ENCODE measurements at places on chromosomes 2 and 18.

DNA sequence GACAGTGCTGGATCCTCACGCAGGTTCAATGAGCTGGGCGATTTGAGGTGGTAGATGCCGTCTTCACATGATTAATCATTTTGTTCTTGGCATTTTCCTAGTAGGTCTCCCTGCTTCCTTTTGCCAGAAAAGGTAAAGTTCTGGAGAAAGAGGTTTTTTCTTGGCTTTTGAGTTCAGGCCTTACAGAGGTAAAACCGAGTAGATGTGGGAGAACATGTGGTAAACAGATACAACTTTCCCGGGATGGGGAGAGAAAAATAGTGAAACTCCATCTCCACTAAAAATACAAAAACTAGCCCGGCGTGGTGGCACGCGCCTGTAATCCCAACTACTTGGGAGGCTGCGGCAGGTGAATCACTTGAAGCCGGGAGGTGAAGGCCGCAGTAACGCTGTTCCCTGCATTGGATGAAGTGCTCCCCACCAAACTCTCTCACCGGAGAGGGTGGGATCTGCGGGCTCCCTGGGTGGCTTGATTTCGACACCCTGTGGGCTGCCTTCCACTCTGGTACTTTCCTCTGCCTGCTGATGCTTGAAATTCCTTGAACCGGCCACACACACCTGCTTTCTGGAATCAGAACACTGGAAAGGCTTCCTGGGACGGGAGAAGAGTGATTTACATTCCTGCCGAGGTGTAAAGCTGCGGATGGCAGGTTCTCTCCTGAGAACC is 88.8 kb downstream of the ACTR3 start:
- no peak for DNase-seq

GRCh38 chr18:13067124-13067523 is 76.0 kb downstream of the CEP192 start:
- DNase-seq = no peak

- DNase-seq = no peak
These were observed 149.1 kb downstream of the ATAD2B start for GRCh38 chr2:23777826-23778225.

GRCh38 chr2:135586148-135586547 is 54.9 kb downstream of the R3HDM1 start:
- no peak for DNase-seq

DNA sequence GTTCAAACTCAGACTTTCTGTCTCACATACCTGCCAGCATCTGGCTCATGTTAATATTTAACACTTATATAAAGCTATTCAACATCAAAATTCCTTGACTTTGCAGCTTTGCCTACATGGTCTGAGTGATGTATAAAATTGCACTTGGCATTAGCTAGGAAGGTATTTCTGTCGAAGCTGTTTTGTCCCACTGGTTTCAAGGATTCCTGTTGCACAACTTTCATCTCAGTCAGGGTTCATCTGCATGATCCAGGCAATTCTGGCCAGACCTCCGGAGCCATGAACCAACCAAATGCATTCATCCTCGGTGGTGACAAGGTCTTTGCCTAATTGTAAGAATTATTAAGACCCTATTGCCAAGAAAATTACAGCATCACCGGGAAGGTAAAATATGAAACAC is 185.4 kb downstream of the ZEB2 start:
- DNase-seq = no peak

- DNase-seq = no peak
These were observed 13.9 kb downstream of the UBE2F start for GRCh38 chr2:237980751-237981150.

- no peak for DNase-seq
These were observed 50.1 kb upstream of the IGFBP2 start for GRCh38 chr2:216583147-216583546.

- DNase-seq = peak; percentile 20
These were observed 1.8 kb downstream of the LPIN1 start for GRCh38 chr2:11748018-11748860.

GRCh38 chr2:172885996-172886395 is 150.4 kb downstream of the RAPGEF4 start:
- no peak for DNase-seq

- DNase-seq = no peak
These were observed 148.3 kb downstream of the RHBDD1 start for GRCh38 chr2:226983895-226984749.

DNA sequence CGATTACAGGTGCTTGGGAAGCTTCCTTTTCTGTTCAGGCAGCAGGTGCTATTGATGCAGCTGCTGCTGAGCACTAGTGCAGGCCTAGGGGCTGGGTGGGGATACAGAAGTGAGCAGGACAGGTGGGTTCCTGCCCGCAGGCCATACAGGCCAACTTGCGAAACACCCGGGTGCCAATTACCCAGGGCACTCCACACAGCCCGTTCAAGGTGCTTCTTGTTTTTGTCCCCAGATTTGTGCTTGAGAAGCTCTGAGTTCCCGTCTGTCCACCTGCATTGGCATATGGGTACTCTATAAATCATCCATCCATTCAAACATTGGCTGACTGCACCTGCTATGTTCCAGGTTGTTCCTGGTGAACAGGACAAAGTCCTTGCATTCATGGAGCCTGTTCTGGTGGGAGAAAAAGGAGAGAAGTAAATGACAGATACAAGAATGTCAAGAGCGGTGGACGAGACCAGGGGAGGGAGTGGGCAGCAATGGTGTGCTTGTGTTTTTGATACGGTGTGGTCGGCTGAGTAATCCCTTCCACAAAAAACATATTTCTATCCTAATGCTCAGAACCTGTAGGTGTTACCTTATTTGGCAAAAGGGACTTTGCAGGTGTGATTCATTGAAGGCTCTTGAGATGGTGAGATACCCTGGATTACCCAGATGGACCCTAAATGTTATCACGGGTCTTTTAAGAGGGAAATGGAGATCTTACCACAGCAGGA is 31.4 kb downstream of the SH3BP4 start:
- no peak for DNase-seq

DNA sequence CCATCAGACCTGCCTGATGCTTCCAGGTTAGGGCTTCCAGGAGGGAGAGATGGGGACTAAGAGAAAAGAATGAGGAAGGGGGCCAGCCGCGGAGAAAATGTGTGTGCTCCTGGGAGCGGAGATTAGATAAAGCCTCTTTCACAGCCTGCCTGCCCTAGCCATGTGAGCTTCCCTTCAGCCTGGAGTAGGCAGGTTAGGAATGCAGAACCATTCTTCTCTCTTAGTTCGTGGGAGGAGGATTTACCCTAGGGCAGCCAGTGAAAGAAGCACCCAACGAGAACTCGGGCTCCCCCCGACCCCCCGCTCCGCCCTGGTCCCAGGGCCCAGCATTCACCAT is 36.1 kb downstream of the POMC start:
- no peak for DNase-seq

DNA sequence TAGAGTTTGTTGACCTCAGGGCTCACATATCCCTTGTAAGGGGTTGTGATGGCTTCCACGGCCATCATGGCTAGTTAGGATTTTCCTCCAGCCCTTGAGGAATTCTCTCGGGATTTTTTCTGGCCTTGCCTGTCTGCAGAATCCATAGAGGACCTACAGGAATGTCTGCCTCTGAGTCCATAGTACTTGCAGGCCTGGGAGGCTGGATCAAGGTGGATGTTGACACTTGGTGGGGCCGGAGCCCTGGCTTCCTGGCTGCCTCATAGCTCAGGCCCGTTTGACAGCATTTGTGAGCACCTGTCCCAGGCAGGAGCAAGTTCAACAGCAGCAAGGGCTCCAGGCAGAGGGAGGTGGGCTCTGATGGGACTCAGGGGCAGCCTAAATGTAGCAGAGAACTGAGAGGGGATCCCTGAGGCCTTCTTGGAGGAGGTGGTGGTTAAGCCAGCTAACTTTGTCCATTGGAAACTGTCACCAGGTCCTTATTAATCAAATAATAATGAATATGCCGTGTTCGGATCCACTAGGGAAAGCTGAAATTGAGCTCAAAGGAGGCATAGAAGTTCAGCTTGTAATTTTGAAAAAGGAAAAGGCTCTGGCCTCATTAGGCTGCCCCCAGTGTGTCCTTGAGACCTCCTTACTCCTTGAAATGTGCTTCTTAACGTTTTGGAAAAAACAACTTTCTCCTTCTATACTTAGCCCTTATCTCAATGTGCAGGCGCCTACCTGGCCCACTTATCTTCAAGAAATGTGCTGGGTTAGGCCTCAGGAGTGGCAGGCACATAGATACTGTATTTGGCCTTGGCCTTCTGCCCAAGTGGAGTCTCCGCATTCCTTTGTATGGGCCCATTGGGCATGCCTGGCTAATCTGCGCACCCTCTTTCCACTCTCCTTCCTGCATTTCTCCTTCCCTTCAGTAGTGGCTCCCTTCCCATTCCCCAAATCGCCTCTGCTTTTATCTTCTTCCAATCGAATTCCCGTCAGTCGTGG is 66.9 kb downstream of the HPCAL1 start:
- no peak for DNase-seq

GRCh38 chr2:113886479-113887008 is 3.3 kb upstream of the ACTR3 start:
- peak; percentile 31 for DNase-seq

GRCh38 chr18:35141077-35141476 is 99.8 kb upstream of the ZNF397 start:
- DNase-seq = no peak

DNA sequence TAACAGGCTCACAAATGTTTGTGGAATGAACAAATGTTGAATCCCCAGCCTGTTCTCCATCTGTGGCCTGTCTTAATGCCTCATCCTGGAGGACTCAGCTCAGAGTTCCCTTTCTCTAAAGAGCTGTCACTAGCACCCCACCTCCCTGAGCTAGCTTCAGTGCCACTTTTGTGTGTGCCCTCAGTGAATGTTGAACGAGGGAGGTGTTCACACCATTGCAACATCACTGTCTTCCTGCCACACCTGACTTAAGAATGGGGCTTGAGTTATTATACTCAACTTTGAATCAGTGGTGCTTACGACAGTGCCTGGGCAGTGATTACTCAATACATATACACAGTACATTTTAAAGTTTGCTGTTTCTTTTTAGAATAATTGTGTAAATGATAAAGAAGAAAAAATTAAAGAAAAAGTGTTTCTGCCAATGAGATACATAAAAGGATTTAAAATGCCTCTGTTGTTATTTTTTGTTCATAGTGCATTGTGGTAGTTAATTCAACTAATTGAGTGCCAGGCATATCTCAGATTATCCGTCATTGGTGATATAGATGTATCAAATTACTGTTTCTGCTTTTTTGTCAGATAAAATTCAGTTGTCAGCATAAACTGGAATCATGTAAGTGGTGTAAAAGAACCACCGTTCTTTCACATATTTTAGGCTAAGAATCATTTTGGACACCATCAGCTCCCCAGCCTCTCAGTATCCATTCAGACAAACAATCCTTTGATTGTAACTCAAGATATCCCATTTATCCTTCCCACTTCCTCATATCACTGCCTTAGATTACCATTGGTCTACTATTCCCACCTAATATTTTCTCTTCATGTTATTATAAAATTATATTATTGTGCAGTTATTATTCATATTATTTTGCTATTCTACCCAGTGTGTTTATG is 304.7 kb downstream of the PTPRM start:
- DNase-seq = no peak

DNA sequence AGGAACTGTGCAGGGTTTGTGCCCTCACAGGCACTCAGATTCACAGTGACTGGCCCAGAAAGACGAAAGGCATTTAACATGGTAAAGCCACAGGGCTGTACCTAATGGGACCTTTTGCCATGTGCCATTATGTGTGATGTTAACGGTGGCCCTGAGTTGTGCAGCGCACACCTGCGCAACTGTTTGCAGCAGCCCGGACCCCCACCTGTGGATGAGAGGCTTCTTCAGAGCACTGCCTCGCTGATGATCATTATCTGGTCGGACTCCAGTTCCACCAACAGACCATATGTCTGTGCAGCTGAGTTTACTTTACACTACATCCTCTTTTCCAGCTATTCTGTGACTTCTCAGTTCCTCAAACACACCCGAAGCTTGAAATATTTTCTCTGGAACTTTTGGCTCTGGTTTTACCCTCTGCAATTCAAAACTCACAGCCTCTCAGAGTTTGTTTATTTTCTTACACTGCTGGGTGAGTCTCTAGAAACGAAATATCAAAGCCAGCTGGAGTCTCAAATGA is 35.6 kb upstream of the UBE2F start:
- no peak for DNase-seq

DNA sequence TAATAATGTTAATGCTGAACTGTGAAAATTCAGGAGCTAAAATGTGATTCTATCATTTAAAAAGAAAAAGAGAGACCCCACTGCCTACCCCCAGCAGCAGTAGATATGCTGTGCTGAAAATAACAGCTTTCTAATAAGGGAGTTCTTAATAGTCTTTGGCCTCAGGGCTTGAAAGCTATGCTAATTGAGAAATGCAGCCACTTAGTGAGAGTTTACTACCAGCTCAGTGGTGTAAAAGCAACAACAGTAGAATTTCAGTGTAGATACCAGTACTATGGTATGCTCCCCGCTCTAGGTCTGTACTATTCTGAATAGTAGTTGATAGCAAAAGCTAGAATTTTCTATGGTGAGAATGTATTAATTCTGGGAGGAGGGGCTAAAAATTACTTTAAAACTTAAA is 303.1 kb upstream of the VWC2L start:
- no peak for DNase-seq

DNA sequence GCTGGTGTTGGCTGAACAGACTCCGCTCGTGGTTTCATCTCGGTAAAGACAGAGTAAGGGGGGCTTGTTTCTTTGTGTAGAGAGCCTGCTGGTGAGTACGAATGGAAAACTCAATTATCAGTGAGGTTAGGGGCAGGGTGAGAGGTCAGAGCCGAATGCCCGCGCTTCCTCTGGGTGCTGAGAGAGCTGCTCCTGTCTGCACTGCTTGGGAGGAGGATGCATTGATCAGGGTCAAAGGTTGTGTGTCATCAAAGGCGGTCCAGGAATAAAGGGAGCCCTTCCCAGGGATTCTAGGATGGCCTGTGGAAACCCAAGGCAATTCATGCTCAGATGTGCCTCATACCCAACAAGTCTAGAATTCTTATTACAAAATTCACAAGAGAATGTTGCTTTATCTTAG is 143.9 kb downstream of the MYCN start:
- DNase-seq = no peak

GRCh38 chr2:15965564-15966019 is 25.2 kb downstream of the MYCN start:
- peak; percentile 9 for DNase-seq

DNA sequence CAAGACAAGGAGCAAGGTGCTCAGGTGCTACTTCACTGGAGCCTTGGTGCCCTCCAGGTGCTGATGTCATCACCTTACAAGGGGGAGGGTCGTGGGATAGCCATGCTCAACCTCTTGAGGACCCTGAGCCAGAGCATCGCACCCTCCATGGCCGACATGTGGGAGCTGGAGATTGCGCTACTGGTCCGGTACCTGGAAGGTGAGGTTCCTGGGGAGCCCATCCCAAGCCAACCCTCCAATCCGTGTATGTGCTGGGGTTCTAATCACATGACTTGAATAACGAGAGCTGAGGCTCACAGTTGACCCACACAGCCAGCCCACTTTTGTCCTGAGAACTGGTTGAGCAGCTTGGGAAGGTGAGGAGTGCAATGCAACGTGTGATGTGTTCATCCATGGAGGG is 25.9 kb downstream of the MROH2A start:
- no peak for DNase-seq

DNA sequence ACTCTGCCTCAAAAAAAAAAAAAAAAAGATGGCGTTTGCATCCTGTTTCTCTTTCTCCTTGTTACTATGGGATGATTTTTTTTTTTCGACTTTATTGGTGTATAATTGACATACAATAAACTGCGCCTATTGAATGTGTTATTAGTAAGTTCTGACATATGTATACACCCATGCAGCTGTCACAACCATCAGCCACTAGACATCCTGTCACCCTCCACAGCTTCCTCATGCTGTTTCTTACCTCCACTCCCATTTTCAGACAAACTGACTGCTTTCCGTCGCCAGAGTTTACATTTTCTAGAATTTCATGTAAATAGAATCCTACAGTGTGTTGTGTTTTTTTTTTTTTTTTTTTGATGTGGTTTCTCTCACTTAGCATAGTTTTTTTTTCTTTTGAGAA is 27.9 kb downstream of the RRM2 start:
- DNase-seq = no peak

Data from CD4-positive, alpha-beta T cell treated with Interleukin-1 beta for 1 hour (primary cell).